ENCODE measurements at places on chromosomes 11 and 22.

DNA sequence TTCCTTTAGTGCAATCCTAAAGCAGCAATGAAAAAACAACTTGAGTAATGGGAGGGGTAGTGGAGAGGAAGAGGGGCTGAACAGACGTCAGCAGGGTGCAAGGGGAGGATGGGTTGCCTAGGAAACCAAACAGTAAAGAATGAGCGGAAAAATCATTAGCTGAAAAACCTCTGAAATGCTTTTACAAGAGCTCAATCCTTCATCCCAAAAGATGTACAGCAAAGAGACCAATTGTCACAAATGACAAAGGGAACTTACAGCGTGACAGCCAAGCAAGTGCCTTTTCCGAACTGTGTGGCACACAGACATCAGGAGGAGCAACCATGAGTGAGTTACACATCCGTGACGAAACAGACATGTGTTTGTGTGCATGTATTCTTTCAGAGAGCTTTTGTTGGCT lies 104.6 kb downstream of the SIK3 start:
- DNase-seq: no peak

DNA sequence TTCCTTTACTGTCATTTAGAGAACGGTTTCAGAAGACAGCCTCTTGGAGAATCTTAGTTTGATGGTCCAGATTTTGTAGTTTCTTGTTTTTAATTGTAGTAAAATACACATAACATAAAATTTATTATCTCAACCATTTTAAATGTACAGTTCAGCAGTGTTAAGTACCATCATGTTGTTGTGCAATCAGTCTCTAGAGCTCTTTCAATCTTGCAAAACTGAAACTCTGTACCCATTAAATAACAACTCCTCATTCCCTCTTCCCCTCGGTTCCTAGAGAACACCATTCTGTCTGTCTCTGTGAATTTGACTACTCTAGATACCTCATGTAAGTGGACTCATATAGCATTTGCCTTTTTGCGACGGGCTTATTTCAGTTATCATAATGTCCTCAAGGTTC lies 69.8 kb downstream of the GRIK4 start:
- DNase-seq: no peak

DNA sequence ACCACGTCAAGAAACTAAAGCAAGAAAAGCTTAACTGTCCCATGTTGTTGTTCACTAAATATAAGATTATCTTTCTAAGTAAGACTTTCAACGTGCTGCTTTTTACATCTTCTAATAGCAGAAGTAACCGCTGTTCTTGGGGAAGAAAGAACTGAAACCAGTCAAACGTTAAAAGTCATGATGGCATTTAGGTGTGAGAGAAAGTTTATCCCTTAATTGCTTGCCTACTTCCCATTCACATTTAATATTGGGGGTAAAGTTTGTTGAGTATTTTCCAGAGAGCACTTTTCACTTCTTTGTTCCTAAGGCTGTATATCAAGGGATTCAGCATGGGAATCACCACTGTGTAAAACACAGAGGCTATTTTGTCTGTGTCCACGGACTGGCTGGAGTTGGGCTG lies 970 bp downstream of the OR5B21 start:
- no peak for DNase-seq

DNA sequence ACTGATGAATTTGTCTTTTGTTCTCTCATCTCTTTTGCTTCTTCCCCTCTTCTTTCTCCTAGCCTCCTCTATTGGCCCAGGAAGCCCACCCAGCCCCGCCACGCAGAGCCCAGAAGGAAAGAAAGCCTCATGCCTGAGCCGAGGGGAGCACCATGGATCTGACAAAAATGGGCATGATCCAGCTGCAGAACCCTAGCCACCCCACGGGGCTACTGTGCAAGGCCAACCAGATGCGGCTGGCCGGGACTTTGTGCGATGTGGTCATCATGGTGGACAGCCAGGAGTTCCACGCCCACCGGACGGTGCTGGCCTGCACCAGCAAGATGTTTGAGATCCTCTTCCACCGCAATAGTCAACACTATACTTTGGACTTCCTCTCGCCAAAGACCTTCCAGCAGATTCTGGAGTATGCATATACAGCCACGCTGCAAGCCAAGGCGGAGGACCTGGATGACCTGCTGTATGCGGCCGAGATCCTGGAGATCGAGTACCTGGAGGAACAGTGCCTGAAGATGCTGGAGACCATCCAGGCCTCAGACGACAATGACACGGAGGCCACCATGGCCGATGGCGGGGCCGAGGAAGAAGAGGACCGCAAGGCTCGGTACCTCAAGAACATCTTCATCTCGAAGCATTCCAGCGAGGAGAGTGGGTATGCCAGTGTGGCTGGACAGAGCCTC lies 3.8 kb downstream of the ZBTB16 start:
- no peak for DNase-seq

- no peak for DNase-seq
Measured at GRCh38 chr11:64053699-64054098, 18.0 kb downstream of the FLRT1 start.

DNA sequence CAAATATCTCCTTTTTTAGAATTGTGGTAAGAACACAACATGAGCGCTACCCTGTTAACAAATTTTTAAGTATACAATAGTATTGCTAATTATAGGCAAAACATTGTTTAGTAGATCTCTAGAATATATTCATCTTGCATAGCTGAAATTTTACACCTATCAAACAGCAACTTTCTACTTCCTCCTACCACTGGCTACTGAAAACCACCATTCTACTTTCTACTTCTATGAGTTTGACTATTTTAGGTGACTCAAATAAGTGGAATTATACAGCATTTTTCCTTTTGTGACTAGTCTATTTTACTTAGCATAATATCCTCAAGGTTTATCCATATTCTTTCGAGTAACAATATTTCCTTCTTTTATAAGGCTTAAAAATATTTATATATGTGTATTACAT lies 128.4 kb downstream of the FAM76B start:
- DNase-seq: no peak
